Activated CD4-positive, alpha-beta T cell treated with anti-CD3 and anti-CD28 coated beads, Interleukin-2, amount 50 U/mL, for 48 hours (primary cell): ENCODE measurements at places on chromosomes 7 and 10.

GRCh38 chr7:50710441-50711154 lies 72.1 kb downstream of the GRB10 start:
- no peak for DNase-seq

DNA sequence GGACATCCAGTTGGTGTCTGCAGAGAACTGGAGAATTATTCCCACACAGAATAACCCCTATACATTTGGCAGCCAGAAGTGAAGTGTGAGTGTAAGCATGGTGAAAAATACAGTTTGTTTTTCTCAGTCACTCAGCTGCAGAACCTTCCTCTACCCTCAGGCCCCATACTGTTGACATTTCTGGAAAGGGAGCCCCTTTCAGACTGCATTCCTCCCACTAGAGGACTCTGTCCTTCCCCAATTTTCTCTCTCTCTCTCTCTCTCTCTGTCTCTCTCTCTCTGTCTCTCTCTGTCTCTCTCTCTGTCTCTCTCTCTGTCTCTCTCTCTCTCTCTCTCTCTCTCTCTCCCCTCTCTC lies 86.8 kb upstream of the STEAP1B start:
- DNase-seq = no peak

- DNase-seq = no peak
These were observed 106.5 kb upstream of the INSIG1 start for GRCh38 chr7:155191137-155191536.

DNA sequence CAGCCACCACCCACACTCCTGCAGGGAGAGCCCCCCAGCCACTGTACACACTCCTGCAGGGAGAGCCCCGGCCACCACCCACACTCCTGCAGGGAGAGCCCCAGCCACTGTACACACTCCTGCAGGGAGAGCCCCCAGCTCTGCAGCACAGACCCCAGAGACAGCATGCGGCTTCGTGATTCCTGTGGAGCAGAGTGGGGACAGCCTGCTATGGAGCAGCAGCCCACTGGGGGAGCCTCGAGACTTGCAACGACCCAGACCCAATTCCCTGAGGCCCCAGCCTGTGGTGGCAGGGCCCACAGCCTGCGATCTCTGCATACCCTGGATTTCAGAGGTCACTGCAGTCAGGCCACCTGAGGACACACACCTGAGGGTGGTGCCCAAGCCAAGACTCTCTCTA lies 523.1 kb downstream of the DNAJB6 start:
- no peak for DNase-seq

DNA sequence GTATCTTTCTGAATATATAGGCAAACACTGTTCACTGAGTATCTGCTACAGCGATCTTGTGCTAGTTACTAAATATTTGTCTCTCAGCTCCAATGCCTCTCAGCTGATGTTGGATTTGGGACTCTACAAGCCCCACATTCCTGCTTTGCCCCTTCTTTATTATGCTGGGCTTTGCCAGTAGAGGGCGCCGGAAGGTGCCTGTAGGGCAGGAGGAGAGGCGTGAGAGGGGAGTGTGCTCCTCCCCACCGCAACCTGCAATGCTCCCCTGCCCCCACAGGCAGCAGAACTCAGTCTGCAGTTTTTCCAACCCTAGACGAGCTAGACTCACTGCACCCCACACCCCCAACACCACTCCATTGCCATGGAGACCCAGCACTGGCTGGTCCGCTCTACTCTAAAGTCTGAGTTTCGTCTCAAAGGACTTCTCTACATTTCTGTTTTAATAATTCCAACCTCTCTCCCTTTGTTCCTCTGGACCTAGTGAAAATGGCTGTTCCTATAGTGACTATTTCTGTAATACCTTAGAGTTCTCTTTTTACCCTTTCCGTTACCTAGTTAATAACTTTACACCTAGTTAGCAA lies 337.6 kb downstream of the CCSER2 start:
- DNase-seq = peak; percentile 31

GRCh38 chr7:128206017-128206746 lies 34.9 kb upstream of the LEP start:
- DNase-seq = no peak

GRCh38 chr10:128518000-128518399 lies 391.8 kb upstream of the MKI67 start:
- DNase-seq = no peak

DNA sequence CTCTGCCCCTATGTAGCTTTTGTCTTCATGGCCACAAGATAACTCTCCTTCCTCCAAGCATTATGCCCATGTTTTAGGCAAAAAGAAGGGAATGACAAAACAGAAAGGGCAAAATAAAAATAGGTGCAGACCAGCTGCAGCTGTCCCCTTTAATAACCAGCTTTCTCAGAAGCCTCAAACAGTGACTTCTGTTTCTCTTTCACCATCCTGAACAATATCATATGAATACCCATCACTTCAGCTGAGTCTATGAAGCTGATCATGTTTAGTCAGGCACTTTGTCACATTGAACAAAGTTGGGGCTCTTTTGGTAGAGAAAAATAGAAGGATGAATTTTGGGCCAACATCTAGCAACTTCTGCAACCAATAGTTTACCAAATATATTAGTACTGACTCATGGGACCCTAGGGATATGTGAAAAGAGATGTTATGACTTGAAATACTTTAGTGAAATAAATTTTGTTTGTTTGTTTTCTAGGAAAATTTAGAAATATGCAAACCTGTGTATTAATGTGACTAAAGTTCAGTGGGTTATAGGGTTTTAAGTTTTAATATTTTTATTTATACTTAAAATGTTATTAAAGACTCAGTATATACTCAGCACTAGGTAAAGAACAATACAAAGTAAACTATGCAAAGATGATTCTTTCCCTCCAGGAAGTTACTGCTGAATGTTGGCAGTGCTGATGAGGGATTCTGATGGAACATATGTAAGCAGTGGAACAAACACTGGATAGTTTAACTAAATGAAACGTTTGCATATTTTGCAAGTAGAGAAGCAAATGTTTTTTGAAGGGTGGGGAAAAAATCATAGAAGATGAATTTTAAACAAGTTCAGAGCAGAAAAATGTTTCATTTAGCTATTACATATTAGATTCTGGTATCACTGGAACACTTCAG lies 133.7 kb downstream of the FOXP2 start:
- DNase-seq = no peak

DNA sequence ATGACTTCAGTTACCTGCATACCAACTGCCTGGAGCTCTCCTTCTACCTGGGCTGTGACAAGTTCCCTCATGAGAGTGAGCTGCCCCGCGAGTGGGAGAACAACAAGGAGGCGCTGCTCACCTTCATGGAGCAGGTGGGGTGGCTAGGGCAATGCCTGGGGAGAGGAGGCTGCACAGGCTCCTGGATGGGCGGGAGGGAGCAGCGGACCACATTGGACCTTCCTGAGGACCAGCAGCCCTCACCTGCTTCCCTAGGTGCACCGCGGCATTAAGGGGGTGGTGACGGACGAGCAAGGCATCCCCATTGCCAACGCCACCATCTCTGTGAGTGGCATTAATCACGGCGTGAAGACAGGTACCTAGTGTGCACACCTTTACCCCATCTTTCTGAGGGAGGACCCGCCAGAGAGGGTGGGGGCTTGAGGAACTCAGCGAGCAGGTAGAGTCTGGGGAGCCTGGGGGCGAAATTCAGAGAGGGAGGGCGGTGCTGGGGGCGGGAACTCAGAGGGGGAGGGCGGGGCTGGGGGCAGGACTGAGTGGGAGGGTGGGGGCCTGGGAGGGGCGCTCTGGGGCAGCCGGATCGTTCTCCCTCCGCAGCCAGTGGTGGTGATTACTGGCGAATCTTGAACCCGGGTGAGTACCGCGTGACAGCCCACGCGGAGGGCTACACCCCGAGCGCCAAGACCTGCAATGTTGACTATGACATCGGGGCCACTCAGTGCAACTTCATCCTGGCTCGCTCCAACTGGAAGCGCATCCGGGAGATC lies 9.0 kb downstream of the AEBP1 start:
- DNase-seq = no peak

- DNase-seq = no peak
These were observed 104.4 kb upstream of the FGFR2 start for GRCh38 chr10:121702351-121703320.

- no peak for DNase-seq
These were observed 2.7 kb downstream of the CTTNBP2 start for GRCh38 chr7:117870448-117871130.

DNA sequence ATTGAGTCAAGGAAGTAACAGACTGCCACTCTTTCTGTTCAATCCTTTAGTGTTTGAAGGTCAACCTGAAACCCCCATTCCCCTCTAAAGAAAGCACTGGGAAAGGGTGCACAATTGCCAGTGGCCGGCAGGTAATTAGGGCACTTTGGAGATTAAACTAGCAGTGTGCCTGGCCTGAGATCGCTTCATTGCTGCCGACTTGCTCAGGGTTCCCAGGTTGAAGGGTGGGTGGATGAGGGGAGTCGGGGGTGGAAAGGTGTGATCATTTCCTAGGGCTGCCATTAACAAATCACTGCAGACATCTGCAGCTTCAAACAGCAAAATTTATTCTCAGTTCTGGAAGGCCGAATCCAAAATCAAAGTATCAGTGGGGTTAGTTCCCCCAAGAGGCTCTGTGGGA lies 16.3 kb upstream of the BTBD16 start:
- DNase-seq = no peak

GRCh38 chr10:94018107-94018506 lies 24.4 kb downstream of the PLCE1 start:
- no peak for DNase-seq

DNA sequence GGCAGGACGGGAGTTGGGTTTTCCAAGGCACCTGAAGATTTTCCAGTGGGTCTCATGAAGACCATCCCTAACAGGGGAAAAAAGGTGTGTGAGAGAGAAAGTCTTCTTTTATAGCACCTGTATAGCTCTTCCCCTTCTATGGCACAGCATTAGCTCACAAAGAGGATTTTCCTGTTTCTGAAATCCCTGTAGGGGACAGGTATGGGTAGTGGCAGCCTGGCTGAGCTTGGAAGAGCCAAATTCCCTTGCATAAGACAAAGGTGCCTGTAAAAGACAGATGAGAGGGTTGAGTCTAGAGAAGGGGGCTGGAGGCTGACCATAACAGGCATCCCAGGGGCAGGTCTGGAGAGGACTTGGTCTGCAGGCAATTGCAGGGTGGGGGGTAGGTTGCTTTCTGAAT lies 63.7 kb downstream of the COL13A1 start:
- DNase-seq = no peak

DNA sequence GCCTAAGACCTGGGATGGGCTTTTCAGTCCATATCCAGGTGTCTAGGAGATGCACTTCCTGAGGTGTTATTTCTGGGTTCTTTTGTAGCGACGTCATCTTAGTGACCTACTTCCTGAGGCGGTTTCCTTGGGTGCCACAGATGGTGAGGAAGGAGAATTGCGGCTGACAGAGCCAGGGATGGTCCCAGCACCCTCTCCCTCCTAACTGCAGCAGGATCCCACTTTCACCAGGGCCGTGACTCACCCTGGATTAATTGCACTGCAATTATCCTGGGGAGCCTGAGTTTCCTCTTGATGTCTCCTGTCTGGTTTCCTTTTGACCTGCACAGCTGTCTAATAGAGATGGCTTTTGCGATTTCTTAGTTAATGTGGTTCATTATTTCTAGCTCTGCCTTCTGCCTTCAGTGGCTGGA lies 271.7 kb downstream of the TCF7L2 start:
- DNase-seq = no peak

- no peak for DNase-seq
These were observed 133.5 kb downstream of the MTPAP start for GRCh38 chr10:30215623-30216022.

GRCh38 chr10:125037145-125037877 lies 95.4 kb downstream of the ZRANB1 start:
- no peak for DNase-seq

DNA sequence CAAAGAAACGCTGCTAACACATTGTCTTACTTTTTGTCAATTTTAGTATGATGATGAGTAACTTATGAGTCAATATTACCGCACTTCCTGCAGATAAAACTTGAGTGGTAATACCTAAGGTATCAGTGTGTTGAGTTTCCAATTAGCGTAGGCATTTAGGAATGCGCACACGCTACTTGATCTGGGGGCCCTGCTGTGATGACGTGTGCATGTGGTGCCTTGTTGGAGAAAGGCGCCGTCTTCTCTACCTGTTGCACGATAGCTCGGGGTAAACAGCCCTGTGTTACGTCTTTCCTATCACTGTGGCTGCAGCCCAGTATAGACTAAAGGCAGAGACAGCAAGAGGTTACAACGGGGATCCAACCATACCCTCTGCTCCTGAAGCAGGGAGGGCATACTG lies 476.8 kb upstream of the ADARB2 start:
- no peak for DNase-seq

DNA sequence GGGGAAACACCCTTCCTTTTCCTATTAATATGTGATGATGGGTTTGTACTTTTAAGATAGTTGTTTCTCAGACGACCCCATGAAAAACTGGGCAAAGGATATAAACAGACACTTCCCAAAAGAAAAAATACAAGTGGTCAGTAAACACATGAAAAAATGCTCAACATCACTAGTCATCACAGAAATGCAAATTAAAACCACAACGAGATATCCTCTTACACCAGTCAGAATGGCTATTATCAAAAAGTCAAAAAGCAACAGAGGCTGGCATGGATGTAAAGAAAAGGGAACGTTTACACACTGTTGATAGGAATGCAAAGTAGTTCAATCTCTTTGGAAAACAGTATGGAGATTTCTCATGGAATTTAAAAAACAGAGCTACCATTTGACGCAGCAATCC lies 111.4 kb upstream of the ZEB1 start:
- DNase-seq = no peak

DNA sequence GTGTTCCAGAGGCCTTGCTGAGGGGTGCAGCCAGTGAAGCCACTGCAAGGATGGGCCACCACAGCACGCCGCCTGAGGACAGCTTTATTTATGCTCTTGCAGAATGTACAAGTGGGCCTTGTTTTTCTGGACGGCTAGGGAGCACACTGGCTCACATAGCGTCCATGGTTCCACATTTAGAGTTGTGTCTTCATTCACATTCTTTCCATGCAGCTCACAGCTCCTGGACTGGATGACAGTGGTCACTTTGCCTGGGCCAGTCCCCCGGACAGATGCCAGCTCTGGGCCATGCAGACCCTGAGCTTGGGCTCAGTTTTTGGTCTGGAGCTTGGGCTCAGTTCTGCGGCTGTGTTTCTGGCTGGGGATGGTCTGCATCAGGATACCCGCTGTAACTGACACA lies 2.6 kb upstream of the C10orf71 start:
- no peak for DNase-seq

- no peak for DNase-seq
These were observed 7.5 kb downstream of the FAM131B start for GRCh38 chr7:143354965-143355364.

- no peak for DNase-seq
These were observed 30.0 kb downstream of the EEPD1 start for GRCh38 chr7:36182854-36183604.
